ENCODE measurements at places on chromosomes 5 and 9.

GRCh38 chr5:55633574-55634208 is 78.4 kb downstream of the SLC38A9 start:
- no peak for DNase-seq

DNA sequence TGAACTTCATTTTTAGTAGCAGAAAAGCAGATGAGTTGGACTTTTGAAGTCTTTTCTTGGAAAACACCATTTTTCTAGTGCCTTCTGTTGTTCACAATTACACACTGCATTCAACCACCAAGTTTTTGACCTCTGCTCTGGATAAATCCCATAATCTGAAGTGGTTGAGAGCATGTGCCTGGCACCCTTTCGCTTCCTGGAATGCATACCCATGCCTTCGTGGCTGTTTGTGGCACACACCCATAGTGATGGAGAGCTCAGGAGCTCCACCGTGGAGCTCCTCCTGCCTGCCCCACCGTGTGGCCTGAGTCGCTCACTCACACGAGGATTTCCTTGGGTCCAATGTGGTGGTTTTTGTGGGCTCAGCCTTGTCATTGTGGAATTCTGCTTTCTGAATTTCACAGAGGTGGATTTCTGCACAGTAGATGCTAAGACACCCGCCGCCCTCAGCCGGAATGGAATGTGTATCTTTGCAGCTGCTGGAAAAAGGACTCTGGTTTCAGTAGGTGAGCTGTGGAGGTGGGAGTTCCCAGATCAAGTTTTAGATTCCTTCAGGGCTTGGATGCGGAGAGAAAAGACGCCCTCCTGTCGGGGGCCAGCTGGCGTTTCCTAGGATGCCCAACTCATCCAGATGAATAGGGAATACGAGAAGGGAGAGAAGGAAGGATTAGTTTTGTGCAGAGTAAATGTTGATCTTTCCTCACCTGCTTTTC is 500.4 kb downstream of the IRX1 start:
- no peak for DNase-seq

GRCh38 chr5:154944716-154945115 is 3.8 kb downstream of the MRPL22 start:
- DNase-seq = no peak

DNA sequence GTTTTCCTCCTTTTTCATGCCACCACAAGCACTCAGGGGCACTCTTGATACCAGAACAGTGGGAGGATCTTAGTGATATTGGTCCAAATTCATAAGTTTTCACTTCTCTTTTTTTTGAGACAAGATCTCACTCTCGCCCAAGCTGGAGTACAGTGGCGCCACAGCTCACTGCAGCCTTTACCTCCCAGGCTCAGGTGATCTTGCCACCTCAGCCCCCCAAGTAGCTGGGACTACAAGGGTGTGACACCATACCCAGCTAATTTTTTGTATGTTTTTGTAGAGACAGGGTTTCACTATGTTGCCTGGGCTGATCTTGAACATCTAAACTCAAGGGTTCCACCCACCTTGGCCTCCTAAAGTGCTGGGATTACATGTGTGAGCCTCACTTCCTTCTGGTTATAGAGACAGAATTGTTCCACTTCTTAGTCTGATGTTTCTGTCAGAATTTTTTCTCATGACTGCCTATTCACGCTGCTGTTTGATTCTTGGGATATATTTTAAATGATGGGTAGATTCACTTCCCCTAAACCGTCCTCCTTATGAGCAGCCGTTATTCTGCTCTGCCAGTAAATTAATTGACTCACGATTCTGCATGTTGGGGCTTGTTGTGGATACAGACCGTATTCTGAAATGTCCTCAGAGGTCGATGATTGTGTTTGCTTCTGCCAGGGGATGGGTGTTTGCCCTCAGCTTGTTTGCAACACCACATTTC is 30.8 kb downstream of the MTAP start:
- DNase-seq = peak; percentile 89

- no peak for DNase-seq
These were observed 120.5 kb upstream of the HMHB1 start for GRCh38 chr5:143691287-143691944.

- DNase-seq = peak; percentile 88
These were observed 132.1 kb downstream of the PDZD2 start for GRCh38 chr5:31770998-31771397.
